ENCODE measurements at places on chromosomes 3 and 15.

DNA sequence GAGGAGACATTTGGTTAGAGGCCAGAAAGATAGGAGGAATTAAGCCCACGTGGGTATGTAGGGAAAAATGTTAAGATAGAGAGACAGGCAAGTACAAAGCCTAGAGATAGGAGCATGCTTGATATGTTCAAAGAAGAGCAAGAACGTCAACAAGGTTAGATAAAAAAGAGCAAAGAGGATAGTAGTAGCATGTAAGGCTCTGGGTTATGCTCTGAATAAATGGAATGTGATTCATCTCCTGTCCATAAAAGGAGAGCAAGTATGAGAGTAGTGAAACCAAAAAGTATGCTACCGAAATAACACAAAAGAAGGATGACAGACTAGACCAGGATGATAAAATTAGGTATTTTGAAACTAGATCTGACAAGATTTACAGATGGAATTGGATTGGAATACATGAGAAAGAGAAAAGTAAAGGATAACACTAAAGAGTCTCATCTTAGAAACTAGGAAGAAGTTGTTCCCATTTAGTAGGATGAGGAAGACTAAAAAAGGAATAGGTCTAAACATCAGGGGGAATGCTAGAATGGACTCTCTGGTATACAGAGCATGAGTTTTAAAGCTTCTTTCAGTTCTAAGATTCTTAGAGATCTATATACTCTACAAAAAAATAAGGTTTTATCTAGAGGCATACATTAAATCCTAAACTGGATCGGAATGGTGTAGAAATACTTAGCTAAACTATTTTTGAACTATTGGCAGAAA is 59.1 kb downstream of the TRPM7 start:
- DNase-seq = no peak

DNA sequence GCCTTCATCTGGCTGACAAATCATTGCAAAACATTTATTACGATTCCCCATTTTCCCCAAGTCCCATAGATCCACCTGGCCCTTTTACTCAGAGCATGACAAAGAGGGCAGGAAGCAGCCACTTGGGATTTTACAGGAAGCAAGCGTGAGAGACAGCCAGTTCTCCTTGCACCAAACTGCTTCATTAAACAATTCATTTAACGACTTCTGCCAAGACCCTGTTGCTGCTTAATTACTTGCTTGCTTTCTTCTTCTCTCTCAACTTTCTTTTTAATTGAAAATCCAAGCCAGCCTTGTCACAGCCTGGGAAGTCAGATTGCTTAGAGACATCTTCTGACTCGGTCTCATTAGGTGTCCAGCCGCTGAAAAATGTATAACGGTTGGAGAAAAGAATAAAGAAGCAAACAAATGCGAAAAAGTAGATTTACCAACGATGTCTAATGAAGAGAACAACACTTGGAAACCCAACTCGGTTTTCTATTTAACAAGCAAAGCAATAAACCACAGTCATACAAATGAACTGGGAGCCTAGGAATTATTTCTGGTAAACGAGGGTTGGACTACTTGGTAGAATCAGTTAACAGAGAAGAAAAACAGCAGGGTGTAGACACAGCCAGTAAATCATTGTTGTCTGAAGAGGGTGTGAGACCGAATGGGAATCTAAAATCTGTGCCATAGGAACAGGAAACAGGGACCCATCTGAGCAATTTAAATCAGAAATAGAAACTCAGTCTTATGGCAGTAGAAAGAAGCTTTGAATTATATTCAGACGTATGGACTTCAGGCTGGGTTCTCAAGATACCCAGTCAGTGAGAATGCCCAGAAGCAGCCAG is 298.3 kb downstream of the LRRC3B start:
- DNase-seq = no peak

DNA sequence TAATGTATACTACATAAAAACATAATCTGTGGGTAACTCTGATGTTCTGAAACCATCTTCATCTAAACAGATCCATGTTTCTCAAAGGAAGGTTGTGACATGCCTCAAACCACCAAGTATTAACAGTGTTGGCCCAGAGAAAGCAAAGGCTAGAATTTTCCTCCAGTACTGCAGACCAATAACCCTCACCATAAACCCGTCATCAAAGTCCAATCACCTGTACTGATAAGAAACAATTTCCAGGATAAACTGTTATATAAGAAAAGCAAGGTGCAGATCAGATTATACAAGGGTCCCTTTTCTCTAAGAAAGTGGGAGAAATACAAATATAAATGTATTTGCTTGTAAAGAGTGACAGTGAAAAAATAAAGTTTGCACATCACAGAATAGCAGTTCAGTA is 32.3 kb downstream of the TBC1D2B start:
- DNase-seq = no peak

DNA sequence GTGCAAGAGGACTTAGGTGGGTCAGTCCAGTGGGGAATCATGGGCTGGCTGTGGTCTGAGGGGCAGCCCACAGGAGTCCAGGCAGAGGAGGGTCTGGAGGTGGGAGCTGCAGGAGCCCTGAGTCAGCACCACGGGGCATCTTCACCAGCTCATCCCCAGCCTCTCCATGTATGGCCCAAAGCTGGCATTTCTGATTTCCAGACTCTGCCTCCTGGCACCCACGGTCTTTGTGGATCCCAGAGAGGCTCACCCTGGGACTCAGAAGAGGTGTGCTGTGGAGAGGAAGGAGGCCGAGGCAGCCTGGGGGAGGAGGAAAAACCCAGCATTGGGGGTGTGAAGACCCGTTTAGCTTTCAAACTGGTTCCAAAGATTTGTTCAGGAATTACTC is 64.5 kb upstream of the KLF13 start:
- no peak for DNase-seq

GRCh38 chr15:69994429-69995205 is 103.1 kb downstream of the TLE3 start:
- DNase-seq = no peak

- no peak for DNase-seq
These were observed 580 bp upstream of the MAGEF1 start for GRCh38 chr3:184712248-184713039.

DNA sequence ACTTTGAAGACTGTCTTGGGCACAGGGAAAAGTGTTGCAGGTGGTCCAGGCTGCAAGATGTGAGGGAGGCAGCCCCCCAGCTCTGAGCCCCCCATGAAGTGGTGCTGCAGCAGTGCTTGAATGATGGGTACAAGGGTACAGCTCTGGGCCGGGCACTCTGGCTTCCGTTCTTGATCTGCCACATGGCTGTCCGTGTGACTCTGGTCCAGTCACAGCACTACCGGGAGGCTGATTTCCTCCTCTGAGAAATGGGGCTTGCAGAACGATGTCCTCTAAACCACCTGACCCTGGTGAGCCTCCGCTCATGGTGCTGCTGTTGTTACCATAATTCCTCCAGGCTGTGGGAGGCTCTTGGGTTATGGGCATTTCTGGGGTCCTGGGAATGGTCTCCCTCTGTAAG is 75.1 kb downstream of the FBLN2 start:
- no peak for DNase-seq

- no peak for DNase-seq
These were observed 45.8 kb upstream of the CCNB2 start for GRCh38 chr15:59059076-59059597.

GRCh38 chr15:67189326-67190051 is 65.0 kb downstream of the AAGAB start:
- DNase-seq = no peak

- no peak for DNase-seq
These were observed 39.1 kb downstream of the KNL1 start for GRCh38 chr15:40633178-40633577.

DNA sequence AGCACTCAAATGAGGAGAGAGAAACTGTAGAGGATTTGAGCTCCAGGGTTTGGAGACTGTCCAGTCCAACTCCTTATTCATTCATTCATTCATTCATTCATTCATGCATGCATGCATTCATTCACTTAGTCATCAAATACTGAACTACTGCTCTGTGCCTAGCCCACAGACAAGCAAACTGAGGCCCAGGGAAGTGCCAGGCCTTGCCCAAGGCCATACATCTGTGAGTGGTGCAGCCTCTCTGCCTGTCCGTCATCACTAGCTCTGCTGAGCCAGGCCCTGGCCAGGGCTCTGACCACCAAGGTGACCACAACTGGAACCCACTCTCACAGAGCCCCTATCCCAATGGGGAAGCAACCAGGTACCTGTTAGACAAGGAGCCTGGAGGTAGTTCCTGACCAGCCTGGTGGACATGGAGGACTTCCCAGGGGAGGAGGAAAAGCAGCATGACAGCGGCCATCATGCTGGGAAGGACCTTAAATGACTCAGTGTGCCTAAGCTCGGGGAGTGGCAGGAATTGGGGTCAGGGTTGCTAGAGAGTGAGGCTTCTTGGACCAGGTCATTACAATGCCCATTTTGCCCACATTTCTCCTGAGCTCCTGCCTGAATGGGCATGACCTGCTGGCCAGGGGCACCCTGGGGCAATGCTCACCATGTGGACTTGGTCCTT is 27.5 kb upstream of the RPL29 start:
- DNase-seq = no peak

DNA sequence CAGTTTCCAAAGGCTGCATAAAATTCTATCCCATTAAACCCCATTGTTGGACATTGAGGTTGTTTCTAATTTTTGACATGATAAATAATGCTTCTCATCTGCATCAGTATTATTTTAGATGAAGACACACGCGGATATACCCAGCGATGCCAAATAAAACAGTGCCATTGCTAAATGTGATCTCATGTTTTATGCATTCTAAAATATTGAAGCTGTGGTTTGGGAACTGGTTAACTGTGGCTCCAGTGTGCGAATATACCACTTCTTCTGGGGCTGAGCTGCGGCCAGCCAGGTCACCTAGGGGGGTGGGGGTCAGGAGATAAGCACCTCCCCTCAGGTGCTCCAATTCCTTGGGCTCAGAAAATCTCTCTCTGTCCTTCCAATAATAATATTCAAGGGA is 230.0 kb downstream of the ADAMTS9 start:
- DNase-seq = no peak

- DNase-seq = no peak
These were observed 33.9 kb upstream of the KIF23 start for GRCh38 chr15:69380100-69380725.

GRCh38 chr15:89893027-89893426 is 767 bp downstream of the AP3S2 start:
- DNase-seq = no peak

GRCh38 chr3:52153389-52154096 is 680 bp downstream of the POC1A start:
- no peak for DNase-seq

GRCh38 chr15:87686339-87686738 is 570.2 kb downstream of the NTRK3 start:
- no peak for DNase-seq

- no peak for DNase-seq
These were observed 209.4 kb downstream of the CADPS start for GRCh38 chr3:62665627-62666437.

DNA sequence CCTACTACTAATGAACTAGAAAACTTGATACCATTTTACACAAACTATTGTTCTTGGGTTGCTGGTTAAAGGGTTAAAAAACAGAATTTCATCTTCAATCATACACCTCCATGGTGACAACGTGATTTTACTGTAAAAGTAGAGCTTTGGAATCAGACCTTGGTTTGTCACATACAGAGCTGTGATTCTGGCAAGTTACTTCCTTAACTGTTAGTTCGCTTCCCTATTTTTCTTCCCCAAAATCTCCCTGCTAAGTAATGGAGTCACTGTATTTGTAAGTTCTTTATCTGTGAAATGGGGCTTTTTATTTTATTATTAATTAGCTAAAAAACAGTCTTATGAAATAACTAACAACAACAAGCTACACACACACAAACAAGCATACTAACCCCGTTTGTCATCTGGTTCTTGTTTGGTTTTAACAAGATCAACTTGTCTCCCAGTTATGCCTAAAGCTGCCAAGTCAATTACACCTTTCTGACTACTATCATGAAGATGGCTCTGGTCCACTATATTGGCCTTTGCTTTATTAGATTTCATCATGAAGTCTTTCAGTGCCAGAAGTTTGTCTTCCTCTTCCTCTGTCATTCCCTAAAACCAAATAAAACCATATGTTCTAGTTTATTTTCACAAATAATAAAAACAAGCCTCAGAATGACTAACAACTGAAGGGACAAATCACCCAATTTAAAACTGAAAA is 38.6 kb downstream of the PIK3R4 start:
- DNase-seq = no peak

GRCh38 chr3:10585945-10586344 is 80.6 kb upstream of the ATP2B2 start:
- no peak for DNase-seq

DNA sequence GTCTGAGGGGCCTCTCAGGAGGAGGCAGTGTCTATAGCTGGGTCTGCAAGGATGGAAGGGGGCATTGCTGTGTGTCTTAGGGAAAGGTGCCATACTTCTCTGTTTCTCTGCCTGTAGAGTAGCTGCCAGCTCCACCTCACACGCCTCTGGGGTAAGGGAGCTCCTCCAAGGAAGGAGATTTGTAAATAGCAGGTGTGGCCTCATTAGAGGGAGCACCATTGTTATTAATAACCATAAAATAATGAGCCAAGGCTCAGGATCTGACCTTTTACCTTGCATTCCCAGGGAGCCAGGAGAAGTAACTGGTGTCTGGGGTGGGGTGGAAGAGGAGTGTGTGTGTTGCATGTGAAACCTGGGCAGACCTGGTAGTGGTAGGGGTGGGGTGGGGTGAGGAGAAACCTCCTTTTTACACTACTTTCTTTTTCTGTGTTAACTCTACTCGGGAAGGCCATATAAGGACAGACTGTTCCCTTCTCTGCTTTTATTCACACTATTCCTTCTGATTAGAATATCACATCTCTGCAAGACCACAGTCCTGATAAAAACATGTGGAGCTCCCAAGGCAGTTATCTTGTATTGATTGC is 2.2 kb upstream of the C15orf39 start:
- DNase-seq = no peak

DNA sequence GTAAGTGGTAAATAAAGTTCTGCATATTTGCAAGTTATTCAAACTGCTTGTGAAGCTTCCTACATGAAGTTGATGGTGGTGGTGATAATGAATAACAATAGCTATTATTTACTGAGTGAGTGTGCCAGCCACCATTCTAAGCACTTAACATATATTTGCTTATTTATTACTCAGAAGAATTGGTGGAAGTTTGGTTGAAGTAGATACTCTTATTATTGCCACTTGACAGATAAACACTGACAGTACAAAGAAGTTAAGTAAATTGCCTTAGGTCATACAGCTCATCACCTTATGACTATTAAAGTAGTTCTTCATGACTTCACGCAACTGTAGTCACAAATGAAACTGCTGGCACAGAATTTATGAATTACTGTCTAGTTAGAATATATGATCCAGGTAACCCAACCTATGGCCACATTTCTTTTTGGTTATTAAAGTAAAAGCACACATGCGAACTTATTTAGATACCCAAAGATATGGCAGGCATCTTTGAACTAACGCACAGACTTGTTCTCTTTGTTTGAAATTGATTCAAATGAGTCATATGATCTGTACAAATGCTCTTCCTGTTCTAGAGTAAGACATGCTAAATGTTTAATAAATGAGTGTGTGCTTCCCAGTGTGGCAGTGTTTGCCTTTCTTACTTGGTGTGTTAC is 99.8 kb upstream of the NR2F2 start:
- DNase-seq = no peak
